ENCODE measurements at places on chromosomes 13 and 19.

- ATAC-seq, result no peak
Measured at GRCh38 chr13:101423872-101424271, 7.6 kb upstream of the NALCN start.

GRCh38 chr13:44142540-44142867, 231.1 kb upstream of the SERP2 start:
- no peak for ATAC-seq

- ATAC-seq, result peak; percentile 23
Measured at GRCh38 chr13:40564342-40565001, 102.0 kb downstream of the FOXO1 start.

DNA sequence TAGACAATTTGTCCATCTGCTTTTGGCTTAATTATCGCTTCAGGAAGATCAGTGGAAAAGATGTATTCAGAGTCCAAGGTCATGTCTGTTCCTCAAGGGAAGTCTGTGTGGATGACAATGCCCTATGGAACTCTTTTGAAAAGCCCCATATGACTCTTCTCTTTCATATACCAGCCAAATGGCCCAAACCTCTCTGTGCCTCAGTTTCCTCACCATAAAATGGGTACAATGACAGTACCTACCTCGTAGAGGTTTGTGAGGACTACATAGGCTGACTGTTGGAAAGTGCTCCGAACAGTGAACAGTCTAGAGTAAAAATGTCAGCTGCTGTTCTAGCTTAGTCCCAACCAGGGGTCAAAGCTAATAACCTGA, 104.6 kb downstream of the COL4A2 start:
- no peak for ATAC-seq

DNA sequence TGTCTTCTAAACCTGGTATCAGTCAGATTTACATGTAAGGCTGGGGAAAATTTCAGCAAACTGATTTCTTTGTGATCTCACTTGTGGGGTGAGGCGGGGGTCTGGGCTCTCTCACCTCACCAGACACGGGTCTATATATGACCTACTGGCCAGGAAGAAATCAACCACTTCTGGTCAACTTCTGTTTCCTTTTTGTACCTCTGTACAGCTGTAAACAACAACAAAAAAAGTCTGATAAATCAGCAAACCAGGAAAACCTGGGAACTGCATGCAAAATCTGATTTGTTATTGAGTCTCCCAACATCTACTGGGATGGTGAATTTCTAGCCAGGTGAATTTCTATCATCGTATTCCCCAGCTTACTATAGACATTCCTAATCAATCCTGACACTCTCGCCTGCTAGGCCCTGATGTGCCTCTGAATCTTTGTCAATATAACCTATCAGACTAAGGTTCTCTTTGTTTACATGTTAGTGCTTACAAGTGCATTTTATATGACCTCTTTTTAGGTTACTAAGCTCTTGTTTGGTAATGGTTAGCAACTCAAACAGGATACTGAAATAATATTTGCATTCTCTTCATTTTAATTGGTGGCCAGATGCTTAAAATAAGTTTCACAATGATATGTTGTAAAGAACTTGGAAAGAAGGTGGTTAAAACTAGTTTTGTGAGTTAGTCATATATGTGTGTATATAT, 77.7 kb downstream of the LRRC63 start:
- ATAC-seq, result no peak

- ATAC-seq, result no peak
Measured at GRCh38 chr13:46526100-46526735, 26.8 kb upstream of the LRCH1 start.

- no peak for ATAC-seq
Measured at GRCh38 chr19:31436121-31436776, 87.0 kb upstream of the TSHZ3 start.

DNA sequence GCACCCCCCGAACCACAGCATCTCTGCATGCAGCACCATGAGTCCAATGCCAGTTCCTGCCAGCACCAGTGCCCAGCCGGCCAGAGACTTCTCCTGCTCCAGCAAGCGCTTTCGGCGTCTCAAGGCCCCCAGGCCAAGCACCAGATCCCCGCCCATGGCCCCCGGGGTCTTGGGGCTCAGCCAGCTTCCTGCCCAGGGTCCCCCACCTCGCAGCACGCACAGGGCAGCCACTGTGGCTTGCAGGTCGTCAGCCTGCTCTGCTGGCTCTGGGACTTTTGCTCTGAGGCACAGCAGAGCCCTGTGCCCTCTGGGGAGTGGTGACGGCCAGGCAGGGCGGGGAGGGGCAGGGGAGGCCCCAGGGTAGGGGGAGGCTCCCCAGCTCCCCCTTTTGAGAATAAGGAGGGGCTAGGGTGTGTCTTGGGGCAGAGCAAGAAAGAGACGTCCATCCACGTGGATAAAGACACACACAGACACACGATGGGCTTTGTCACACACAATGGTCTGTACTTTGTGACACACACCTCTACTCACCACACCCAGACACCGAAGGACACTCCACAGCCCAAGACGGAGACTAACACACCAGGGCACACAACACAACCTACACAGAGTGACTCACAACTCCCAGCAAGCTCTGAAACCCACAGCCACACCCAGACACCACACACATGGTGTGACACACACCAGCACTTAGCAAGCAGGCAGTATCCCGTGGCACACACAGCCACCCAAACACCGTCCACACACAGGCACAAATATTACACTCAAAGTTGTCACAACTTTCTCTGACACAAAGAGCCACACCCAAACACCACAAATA, at the start of gene KCNN4:
Gene KCNN4, minus strand, starts transcription at position 268 of the 820 bp plus-strand sequence. Its CDS starts 112 bp downstream, at position 156.
- ATAC-seq, result peak; percentile 74

- no peak for ATAC-seq
Measured at GRCh38 chr13:105033999-105034398, 1501.5 kb downstream of the EFNB2 start.

DNA sequence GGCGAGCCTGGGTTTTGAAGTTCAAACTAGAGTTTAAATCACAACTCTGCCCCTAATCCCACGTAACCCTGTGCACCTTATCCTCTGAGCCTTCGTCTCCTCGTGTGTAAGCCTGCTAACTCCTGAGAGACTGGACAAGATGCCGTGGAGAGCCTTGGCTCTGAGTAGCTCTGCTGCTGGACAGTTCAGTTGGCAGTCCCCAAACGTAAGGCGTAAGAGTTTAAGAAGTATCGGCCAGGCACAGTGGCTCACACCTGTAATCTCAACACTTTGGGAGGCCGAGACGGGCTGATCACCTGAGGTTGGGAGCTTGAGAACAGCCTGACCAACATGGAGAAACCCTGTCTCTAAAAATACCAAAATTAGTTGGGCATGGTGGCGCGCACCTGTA, 4.7 kb upstream of the CD79A start:
- ATAC-seq, result no peak

- no peak for ATAC-seq
Measured at GRCh38 chr19:18736415-18737336, 53.2 kb downstream of the CRTC1 start.

DNA sequence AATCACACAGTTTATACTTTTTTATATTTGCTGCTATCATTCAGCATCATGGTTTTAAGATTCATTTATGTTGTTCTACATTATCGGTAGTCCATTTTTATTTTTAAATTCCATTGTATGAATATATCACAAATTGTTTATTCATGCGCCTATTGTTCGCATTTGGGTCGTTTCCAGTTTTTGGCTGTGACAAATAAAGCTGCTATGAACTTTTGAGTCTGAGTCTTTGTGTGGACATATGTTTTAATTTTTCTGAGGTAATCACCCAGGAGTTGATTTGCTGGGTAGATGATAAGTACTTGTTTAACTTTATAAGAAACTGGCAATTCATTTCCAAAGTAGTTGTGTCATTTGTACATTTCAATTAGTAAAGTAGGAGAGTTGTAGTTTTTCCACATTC, 74.2 kb upstream of the CSNK1A1L start:
- no peak for ATAC-seq

DNA sequence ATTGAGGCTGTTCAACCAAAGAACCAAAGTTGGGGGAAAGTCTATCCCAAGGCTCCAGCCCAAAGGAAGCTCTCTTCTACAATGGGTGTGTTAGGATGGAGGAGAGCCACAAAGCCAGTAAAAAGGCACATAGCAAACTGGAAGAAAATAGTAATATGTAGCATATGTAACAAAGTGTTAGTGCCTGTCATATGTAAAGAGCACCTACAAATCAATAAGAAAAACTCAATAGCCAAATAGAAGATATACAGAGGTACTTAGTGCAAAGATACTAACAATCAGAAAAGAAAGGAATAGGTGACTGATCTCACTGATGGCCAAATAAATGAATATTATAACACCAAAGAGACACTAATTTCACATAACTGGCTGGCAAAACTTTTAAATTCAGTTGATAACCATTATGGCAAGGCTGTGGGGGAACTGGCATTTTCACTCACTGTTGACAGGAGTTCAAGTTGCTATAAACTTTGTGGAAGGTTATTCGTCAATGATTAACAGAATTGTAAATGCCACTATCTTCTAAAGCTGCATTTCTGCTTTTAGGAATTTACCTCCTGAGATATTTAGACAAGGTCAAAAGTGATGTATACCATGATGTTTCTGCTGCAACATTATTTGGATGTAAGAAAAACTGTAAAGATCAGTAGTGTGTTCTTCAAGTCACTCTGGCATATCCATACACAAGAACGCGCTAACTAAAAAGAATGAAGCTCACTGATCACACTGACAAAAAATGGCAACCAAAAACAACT, 110.8 kb downstream of the GNG7 start:
- ATAC-seq, result no peak

DNA sequence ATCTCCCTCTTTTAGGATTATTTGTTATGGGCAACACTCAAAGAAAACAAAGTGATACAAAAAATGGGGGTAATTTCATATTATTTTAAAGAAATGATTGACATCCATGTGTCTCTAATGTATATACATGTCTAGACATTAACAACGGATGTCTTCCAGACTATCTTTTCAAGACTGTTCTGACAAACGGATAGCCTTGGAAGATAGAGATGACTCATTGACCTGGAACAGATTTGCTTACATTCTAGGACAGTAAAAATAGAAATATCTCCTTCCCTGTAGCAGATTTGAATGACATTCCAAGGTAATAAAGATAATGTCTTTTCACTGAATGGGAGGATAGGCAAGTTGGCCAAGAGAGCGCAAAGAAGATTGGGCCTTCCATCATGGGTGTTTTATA, 26.2 kb upstream of the SLITRK6 start:
- ATAC-seq, result no peak

GRCh38 chr19:32465176-32465575, 59.6 kb downstream of the DPY19L3 start:
- peak; percentile 25 for ATAC-seq

DNA sequence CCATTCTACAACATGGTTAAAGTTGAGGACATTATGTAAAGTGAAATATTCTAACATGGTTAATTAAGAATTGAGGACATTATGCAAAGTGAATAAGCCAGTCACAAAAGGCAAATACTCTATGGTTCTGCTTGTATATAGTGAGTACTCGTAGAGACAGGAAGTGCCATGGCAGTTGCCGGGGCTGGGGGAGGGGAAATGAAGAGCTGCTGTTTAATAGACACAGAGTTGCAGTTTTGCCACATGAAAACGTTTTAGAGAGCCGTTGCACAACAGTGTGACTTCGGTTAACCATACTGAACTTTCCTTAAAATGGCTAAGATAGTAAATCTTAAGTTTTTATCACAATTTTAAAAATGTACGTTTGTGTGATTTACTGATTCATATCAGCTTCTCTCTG, 176.9 kb downstream of the SHISA2 start:
- ATAC-seq, result peak; percentile 55

DNA sequence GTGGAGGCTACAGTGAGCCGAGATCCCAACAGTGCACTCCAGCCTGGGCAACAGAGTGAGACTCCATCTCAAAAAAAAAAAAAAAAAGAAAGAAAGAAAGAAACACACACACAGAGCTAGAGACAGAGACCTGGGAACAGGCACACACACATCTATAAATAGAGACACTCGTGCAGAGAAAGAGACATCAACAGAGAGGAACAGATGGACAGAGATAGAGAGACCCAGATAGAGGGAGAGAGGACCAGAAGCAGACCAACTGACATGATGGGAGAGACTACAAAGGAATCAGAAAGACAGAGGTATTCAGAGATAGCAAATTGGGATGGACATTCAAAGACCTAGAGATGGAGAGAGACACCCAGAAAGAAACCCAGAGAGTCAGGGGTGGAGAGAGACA, 2.1 kb upstream of the CA11 start:
- no peak for ATAC-seq
